ENCODE measurements at places on chromosomes 7 and 10.

GRCh38 chr10:86346799-86347665 is 19.6 kb downstream of the GRID1 start:
- no peak for DNase-seq

- DNase-seq = no peak
These were observed 205.9 kb downstream of the SEC23IP start for GRCh38 chr10:120098232-120098930.

DNA sequence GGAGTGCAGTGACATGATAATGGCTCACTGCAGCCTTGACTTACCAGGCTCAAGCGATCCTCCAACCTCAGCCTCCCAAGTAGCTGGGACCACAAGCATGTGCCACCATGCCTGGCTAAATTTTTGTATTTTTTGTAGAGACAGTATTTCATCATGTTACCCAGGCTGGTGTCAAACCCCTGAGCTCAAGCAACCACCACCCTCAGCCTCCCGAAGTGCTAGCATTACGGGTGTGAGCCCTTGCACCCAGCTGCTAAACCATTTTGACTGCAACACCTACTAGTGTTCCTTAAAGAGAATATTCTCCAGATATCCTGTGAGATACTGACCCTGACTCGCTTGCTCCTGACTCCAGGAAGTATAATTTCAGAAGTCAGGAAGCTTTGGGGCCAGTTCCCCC is 85.8 kb downstream of the PLXNA4 start:
- no peak for DNase-seq

DNA sequence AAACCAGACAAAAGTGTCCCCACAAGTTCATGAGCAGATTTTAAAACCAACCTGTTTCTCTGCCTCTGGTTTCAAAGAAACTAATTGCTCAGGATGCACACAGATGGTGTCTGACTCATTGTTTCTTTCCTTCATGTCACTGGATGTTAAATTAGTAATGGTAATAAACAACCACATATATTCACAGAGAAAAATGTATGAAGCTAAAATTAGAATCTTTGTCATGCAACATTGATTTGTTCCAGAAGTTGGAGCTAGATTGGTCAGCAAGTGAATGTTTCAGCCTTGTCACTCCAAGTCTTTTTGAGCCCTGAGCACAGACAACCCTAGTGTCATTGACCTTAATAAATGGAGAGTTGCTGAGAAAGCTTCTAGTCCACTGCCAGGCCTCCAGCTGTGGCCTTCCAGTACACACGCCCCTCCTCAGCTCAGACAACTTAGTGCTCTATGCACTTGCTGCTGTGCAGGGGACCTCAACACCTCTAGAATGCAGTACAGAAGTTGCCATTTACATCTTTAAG is 175.9 kb downstream of the CCDC71L start:
- DNase-seq = no peak

Data from C1 segment of cervical spinal cord (tissue), 14 donors.